Natural killer cell treated with Interleukin-12 subunit alpha and Interleukin-12 subunit beta and Interleukin-15 and Interleukin-18, amount 100 ng/mL, for 72 hours (primary cell): ENCODE measurements at places on chromosomes 3 and 15. TPM values are rescaled to one million over a fixed set of nuclear protein-coding genes. Genes with fewer than 3 reads are reported as not detected.

The IMPG2 gene
- total RNA-seq = 0.45 TPM

The IQCF6 gene
- not detected for total RNA-seq

The HEG1 gene
- total RNA-seq = 14.6 TPM

The SEMA6D gene
- total RNA-seq = not detected

The CIB2 gene
- total RNA-seq = 0.67 TPM

DNA sequence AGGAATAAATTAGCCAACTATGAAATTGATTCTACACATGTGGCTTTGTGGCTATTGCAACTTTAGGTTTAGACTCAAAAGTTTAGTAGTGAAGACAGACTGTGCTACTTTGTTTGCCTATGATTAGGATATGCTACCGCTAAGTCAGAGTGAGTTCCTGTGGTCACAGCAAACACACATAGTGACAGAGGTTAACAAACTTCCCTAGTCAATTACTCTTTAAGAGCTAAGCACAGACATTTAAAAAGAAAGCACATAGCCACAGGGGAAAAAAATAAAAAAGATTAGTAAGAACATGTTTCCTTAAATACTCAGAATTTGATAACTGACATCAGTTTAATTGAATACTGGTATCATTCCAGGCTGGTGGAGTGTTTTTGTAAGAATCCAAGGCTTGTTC is 207.1 kb downstream of the GBE1 start:
- DNase-seq = no peak

GRCh38 chr3:47245271-47245670 is 37.3 kb downstream of the KIF9 start:
- DNase-seq = no peak

DNA sequence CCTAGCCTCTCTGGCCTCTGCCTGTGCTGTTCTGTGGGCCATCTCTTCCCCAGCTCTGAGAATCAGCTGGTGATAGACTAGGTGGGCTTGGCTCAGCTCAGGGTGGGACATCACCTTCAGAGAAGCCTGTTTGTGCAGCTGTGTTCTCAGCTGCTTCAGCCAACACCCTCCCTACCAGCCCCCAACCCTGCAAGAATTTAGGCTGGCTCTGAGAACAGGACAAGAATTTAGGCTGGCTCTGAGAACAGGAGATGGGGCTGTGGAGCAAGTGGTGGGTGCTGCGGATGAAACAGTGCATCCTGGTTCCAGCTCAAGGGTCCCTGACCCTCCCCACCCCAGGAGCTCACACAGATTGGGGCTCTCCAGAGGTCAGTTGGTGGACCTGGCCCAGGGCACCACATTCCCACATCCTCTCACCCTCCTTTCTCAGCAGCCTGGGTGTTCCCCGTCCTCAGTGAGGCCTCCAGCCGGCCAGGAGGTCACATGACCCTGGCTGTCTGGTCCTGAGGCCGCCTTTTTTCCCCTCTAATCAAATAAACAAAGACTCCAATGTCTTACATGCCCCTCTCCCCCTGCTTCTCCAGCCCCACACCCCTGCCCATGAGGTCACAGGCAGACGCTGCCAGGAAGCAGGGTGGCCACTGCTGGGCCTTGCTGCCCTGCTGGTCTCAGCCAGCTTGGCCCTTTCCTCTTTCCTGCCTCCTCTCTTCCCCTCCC is 14.9 kb downstream of the PLEKHO2 start:
- DNase-seq = no peak
